Activated B cell treated with CpG ODN at 0.5 μM for 24 hours (primary cell): ENCODE measurements at places on chromosomes 2 and 18. TPM values are rescaled to one million over a fixed set of nuclear protein-coding genes. Genes with fewer than 3 reads are reported as not detected.

DNA sequence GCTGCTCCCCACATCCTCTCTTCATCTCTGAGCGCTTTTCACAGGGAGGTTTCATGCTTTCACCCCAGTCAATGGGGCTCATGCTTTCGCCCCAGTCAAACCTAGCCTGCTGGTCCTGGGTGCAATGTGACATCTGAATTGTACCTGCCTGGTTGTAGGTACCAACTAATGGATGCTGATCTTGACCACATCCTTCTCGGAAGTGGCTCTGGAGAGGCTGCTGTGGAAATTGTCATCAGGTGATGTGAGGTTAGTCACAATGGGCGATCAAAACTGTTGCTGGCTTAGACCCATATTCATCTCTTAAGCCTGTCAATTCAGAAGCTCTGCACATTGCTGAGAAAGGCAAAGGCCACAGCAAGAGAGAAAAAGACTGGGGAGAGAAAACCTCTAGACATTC is 32.7 kb upstream of the ALKAL2 start:
- no peak overlapping the region for H3K27ac ChIP-seq
- no peak overlapping the region for H3K4me3 ChIP-seq
- no peak for DNase-seq
- peaks cover 3% of the 10 kb centered on the region for H3K27me3 ChIP-seq

DNA sequence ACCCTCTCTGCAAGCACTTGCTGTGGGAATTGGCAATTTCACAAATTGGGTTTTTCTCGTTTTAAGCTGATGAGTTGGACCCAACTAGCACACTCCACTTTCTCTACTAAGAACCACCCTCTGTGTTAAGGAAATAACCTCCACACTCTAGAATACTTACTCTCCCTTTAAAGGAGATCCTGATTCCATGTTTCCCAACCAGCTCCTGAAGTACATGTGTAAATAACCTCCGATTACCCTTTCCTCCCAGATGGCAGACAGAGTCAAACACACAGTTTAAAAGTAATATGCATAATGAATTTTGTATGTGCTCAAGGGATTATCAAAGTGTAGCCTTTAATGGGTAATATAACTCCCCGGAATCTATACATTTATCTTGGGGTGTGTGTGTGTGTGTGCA is 171.3 kb upstream of the OSR1 start:
- no peaks in the 10 kb centered on the region for H3K4me1 ChIP-seq
- no peak overlapping the region for H3K27ac ChIP-seq
- H3K36me3 ChIP-seq, result no peaks in the 10 kb centered on the region
- no peak overlapping the region for H3K4me3 ChIP-seq
- DNase-seq, result no peak
- H3K27me3 ChIP-seq, result peaks cover 4% of the 10 kb centered on the region

The CNGA3 gene
- not detected in 2 replicates for total RNA-seq

The GKN1 gene
- not detected in 2 replicates for total RNA-seq

The RASGRP3 gene
- total RNA-seq, result 179 and 205 TPM in 2 replicates

GRCh38 chr2:204486321-204486720 is 59.0 kb upstream of the PARD3B start:
- no peak overlapping the region for H3K4me3 ChIP-seq
- no peak overlapping the region for H3K27ac ChIP-seq
- H3K27me3 ChIP-seq, result no peaks in the 10 kb centered on the region
- no peak for DNase-seq

The PSMG2 gene
- total RNA-seq, result 67.4 and 69.1 TPM in 2 replicates

DNA sequence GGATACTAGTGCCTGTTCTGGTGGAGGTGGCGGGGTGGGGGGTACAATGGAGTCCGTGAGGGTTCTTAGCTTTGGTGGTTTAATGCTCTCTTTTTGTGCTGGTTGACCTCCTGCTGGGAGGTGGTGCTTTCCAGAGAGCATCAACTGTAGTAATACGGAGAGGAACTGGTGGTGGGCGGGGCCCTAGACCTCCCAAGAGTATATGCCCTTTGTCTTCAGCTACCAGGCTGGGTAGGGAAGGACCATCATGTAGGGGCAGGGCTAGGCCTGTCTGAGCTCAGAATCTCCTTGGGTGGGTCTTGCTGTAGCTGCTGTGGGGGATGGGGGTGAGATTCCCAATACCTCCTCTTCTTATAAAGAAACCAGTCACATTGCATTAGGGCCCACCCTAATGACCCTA is 27.1 kb downstream of the CAMKMT start:
- peaks cover 26% of the 10 kb centered on the region for H3K36me3 ChIP-seq
- no peak for DNase-seq
- H3K27ac ChIP-seq, result no peak overlapping the region
- no peaks in the 10 kb centered on the region for H3K27me3 ChIP-seq

DNA sequence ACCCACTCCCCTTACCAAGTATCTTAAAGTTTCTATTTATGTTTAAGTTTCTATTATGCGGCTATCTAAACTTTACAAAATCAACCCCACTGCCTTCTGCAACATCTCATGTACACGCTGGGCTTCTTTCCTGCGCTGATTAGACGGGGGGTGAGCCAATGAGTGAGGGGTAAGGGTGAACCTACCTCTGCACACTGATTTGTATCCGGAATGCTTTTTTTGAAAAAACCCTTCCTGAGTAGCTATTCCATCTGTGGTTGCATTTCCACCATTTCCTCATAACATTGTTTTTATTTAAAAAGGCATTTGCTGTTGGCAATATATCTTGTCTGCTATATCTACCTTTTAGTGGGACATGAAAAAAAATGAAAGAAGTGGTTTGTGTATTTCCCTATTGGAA is 6.3 kb downstream of the ALPG start:
- no peaks in the 10 kb centered on the region for H3K36me3 ChIP-seq
- peaks cover 11% of the 10 kb centered on the region for H3K4me1 ChIP-seq
- no peak for DNase-seq

GRCh38 chr2:42918671-42919318 is 126.4 kb upstream of the HAAO start:
- H3K4me1 ChIP-seq, result no peaks in the 10 kb centered on the region
- DNase-seq, result no peak
- peaks cover 4% of the 10 kb centered on the region for H3K27me3 ChIP-seq
- H3K36me3 ChIP-seq, result no peaks in the 10 kb centered on the region

The KLHL29 gene
- total RNA-seq, result 1.3 and 2.5 TPM in 2 replicates

GRCh38 chr2:238027591-238028415 is 33.0 kb upstream of the SCLY start:
- H3K4me1 ChIP-seq, result no peaks in the 10 kb centered on the region
- H3K27ac ChIP-seq, result no peak overlapping the region
- no peak for DNase-seq
- H3K4me3 ChIP-seq, result no peak overlapping the region

DNA sequence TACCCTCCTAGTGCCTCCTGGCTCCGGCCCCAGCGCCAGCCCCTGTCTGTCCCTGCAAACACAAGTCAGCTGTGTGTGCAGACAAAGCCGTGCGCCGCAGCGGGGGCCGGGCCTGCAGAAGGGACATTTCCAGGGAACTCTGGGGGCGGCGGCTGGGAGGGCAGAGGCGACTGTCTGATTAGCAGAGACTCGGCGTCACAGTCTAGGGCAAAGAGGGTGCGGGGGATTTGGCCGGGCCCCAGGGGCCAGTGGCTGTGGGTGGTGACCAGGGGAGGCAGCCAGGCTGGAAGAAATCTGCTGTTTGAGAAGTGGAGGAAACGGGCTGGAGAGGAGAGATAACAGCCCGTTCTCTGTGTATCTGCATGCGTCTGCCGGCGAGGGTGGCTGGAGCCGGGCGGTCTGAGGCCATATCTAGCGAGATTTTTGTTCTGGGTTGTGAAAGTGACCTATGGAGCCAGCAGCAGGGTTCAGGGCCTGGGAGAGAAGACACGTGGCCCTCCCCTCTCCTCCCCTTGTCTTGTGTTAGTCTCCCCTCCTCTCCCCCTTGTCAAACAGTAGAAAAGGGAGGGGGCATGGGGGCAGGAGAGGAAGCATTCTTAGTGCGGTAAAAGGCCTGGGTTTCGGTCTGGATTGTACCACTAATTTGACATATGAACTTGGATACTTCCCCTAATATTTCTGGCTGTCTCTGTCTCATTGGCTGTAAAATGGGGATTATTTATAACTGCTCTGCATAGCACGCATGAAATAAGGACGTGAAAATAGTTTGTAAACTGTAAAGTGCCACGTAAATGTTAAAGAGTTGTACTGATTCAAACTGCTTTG is 169.4 kb downstream of the SMAD7 start:
- no peaks in the 10 kb centered on the region for H3K27me3 ChIP-seq
- H3K36me3 ChIP-seq, result no peaks in the 10 kb centered on the region
- peaks cover 53% of the 10 kb centered on the region for H3K4me1 ChIP-seq

DNA sequence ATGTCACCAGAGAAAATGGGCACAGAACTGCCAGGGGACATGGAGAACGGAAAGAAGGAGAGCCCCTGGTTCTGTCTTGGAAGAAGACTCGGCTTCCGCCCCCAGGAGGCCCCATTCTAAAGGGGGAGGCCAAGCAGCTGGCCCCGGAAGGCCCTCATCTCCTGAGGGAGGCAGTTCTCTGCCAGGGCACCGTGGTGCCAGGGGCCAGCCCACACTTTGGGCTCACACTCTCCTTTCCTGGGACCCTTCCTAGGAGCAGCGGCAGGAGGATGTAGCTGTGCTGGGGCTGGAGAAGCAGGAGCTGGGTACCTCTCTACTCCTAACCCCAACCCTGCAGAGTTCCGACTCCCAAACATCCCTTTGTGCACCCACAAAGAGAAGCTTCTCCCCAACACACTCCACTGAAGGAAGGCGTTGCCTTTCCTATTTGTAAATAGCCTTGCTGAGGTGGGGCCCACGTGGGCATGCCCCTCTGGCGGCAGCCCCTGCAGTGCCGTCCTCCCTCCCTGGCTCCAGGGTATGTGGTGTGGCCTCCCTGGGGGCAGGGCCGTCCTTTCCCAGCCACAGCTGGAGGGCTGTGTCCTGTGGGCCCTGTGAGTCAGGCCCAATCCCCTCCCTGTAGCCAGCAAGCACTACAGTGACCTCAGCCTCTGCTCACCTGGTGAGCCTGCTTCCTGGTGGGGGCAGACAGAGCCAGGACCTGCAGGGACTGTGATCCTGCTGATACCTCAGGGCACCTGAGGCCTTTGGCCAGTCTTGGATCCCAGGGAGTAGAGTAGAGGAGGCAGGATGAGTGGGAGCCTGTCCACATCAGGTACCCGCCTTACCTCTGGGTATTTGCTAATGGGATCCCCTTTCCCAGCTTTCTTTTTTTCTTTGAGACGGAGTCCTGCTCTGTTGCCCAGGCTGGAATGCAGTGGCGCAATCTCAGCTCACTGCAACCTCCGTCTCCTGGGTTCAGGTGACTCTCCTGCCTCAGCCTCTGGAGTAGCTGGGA is 26.6 kb downstream of the ZFP36L2 start:
- DNase-seq, result no peak
- H3K27me3 ChIP-seq, result no peaks in the 10 kb centered on the region
- no peaks in the 10 kb centered on the region for H3K36me3 ChIP-seq
- H3K4me1 ChIP-seq, result peaks cover 25% of the 10 kb centered on the region
- H3K4me3 ChIP-seq, result no peak overlapping the region
- no peak overlapping the region for H3K27ac ChIP-seq

The ANKRD62 gene
- total RNA-seq, result not detected in 2 replicates

GRCh38 chr2:100650151-100650550 is 87.4 kb downstream of the PDCL3 start:
- peaks cover 15% of the 10 kb centered on the region for H3K27me3 ChIP-seq
- H3K27ac ChIP-seq, result no peak overlapping the region
- H3K4me1 ChIP-seq, result no peaks in the 10 kb centered on the region
- no peak for DNase-seq

DNA sequence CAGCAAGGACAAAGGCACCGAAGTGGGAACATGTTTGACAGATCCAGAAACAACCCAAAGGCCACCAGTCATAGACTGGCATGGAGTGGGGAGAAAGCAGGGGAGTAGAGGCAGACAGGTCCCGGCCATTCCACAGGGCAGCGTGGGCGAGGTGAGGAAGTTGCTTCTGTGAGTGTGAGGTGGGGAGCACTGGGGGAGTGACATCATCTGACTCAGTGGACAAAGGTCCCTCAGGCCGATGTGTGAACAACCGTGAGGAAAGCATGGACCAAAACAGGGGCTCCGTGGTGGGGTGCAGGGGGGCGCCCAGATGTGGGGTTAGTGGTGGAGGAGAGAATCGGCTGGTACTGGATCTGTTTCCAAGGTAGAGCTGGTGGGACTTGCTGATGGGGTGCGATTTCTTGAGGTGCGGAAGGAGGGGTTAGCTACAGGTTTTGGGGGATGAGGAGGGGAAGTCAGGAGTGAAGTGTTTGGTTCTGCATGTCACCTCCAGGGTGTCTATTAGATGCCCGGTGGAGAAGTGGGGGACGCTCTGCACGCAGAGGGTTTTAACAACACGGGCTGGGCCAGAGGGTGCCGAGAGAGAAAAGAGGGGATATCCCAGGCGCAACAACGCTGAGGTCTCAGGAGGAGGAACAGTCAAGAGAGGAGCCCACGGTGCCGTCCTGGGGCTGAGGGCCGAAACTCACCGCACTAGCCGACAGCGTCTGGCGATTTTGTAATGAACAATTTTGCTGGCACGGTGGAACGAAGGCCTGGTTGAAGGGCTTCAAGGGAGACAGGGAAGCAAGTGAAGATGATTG is 2.5 kb upstream of the SFT2D3 start:
- no peaks in the 10 kb centered on the region for H3K27me3 ChIP-seq
- peaks cover 17% of the 10 kb centered on the region for H3K36me3 ChIP-seq
- no peak for DNase-seq
- H3K4me1 ChIP-seq, result peaks cover 25% of the 10 kb centered on the region

- DNase-seq, result no peak
- H3K4me3 ChIP-seq, result no peak overlapping the region
- H3K27ac ChIP-seq, result no peak overlapping the region
- H3K4me1 ChIP-seq, result peaks cover 46% of the 10 kb centered on the region
Measured at GRCh38 chr2:108458082-108458481, 9.1 kb downstream of the GCC2 start.

DNA sequence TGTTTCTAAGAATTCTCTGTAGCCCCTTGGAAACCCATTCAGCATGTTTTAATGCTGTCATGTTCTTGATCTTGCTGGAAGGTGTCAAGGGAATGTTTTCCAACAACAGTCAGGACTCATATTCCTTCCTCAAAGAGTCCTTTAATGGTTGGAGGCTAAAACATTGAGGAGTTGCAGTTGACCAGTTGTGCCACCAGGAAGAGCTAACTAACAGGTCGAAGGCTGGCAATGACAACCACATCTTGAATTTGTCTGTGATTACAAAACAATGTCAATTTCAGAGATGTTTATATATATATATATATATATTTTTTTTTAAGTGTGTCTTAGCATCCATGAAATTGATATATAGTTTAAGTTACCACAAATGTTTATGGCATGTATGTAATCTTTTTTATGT is 151.5 kb downstream of the INO80D start:
- H3K27me3 ChIP-seq, result no peaks in the 10 kb centered on the region
- no peak for DNase-seq
- no peak overlapping the region for H3K4me3 ChIP-seq
- H3K27ac ChIP-seq, result no peak overlapping the region
- no peaks in the 10 kb centered on the region for H3K36me3 ChIP-seq

DNA sequence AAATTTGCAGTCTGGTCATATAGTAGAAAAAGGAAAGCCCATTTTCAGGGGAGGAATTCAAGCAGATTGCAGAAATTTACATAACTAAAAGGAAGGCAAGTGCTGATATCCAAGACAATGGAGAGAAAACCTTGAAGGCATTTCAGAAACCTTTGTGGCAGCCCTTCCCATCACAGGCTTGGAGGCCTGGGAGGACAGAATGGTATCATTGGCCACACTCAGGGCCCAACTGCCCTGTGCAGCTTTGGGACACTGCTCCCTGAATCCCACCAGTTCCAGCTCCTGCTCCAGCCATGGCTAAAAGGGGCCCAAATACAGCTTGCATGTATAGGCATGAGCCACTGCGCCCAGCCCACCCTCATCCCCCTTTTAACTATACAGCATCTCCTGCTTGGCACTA is 81.1 kb upstream of the NYAP2 start:
- no peak overlapping the region for H3K27ac ChIP-seq
- no peak for DNase-seq
- H3K4me1 ChIP-seq, result no peaks in the 10 kb centered on the region

GRCh38 chr2:7281231-7282201 is 364.3 kb downstream of the RNF144A start:
- no peaks in the 10 kb centered on the region for H3K36me3 ChIP-seq
- H3K27ac ChIP-seq, result no peak overlapping the region
- H3K4me1 ChIP-seq, result no peaks in the 10 kb centered on the region
- no peak for DNase-seq
